ENCODE measurements at places on chromosomes 2 and 18.
A peak's percentile ranks its signal among the peaks of the same experiment; 100 is the strongest.

DNA sequence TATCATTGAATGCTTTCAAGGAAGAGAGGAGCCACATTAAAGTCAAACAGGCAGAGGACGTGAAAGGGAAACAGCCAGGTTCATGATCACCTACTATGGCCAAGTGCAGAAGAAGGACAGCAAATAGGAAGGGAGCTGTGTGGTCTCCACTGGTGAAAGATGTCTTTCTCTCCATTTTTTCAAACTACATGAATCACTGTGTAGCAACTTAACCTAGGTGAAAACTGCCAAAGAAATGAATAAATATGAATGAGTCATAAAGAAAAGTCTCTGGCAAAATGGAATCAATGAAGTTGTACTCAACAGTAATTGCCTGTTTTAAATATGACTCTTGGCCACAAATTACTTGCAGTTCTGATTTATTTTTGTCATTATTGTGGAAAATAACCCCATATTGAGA is 452.6 kb upstream of the PKDCC start:
- peak; percentile 12 for DNase-seq

GRCh38 chr2:118061135-118061955 is 26.9 kb upstream of the INSIG2 start:
- peak; percentile 48 for DNase-seq

- DNase-seq: no peak
Measured at GRCh38 chr2:98736464-98736889, 5.5 kb upstream of the MGAT4A start.

DNA sequence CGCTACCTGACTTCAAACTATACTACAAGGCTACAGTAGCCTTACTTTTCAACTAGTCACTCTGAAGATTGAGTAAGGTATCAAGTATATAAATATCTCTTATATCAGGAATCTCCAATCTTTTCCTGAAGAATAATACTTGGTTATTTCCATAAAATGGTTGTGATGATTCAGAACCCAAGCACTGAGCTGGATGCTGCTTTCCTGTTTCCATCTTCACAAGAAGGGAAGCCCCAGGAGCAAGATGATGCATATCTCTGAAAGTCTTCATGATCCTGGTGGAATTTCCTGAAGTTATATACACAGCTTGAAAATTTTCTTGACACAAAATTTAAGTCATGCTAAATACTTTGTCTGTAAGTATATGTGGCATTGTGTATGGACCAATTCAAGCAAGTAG is 243.9 kb upstream of the TANK start:
- DNase-seq: no peak

- DNase-seq: no peak
Measured at GRCh38 chr18:74154716-74155115, 6.4 kb downstream of the TIMM21 start.

GRCh38 chr2:8672940-8673339 is 8.9 kb upstream of the ID2 start:
- DNase-seq: no peak

- no peak for DNase-seq
Measured at GRCh38 chr2:232490221-232491138, 2.8 kb upstream of the ECEL1 start.

GRCh38 chr2:108412995-108413710 is 35.4 kb downstream of the SULT1C4 start:
- DNase-seq: peak; percentile 94

DNA sequence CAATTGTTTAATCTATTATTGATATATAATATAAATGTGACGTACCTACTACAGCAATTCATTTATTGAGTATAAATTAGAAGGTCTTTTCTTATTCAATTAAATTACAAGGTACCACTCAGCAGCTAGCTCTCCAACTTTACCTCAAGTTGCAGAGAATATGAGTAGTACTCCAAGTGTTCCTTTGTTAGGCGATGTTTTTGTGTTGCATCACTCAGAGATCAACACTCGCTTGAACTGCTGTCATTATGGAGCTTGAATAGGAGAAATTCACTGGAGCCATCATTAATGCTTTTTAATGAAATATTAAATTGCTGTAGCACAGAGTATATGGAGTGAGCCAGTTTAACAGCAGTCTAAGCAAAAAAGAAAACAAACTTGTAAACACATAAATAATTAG is 320.0 kb downstream of the FSIP2 start:
- no peak for DNase-seq

DNA sequence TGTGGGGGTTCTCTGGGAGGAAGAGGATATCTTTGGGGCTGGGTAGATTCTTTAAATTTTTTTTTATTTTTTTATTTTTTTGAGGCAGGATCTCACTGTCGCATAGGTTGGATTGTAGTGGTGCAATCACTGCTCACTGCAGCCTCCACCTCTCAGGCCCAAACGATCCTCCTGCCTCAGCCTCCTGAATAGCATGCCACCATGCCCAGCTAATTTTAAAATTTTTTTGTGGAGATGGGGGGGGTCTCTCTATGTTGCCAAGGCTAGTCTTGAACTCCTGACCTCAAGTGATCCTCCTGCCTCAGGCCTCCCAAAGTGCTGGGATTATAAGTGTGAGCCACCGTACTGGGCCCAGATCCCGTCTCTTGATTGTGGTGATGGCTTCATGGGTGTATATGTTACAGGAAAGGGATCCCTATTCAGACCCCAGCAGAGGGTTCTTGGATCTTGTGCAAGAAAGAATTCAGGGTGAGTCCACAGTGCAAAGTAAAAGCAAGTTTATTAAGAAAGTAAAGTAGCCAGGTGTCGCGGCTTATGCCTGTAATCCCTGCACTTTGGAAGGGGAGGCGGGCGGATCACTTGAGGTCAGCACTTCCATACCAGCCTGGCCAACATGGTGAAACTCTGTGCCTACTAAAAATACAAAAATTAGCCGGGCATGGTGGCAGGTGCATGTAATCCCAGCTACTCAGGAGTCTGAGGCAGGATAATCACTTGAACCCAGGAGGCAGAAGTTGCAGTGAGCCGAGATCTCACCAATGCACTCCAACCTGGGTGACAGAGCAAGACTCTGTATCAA is 2.0 kb upstream of the C2orf68 start:
- no peak for DNase-seq

Measured in RWPE1 (cell line).